NCI-H2227 treated with DMSO at 0.1 percent for 48 hours (cell line): ENCODE measurements at places on chromosomes 11 and 22.

DNA sequence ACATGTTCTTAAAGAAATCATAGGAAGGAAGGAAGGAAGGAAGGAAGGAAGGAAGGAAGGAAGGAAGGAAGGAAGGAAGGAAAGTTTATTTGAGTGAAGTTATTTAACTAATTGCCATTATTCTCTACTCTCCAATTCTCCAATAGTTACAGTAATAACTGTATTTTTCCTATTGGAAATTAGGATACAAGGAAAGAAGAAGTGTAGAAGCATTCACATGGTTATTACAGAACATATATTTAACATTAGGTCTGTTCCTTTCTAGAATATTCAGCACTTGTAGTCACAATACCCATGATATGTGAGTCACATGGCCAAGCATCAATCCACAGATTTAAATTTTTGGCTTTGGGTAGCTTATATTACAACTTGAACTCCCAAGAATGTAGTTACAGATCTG is 230.6 kb downstream of the SOX6 start:
- no peak for DNase-seq

GRCh38 chr22:19807914-19808872 is 46.5 kb downstream of the GNB1L start:
- DNase-seq, result no peak

DNA sequence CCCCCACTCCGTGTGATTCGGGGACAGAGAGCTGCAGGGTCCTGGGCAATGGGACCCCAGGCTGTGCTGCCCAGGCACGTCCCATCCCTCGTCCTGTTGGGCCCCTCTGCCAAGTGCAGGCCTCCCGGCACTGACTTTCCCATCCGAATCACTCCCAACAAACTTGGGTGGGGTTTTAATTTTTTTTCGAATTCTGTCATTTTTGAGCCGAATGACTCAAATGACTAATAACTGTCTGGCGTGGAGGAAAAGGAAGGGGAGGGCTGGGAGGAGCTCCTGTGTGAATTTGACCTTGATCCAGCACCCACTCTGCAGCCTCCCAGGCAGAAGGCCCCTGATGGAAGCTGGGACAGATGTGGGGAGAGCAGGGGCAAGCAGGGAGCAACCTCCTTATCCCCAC is 1173.2 kb downstream of the BRD1 start:
- DNase-seq, result no peak

DNA sequence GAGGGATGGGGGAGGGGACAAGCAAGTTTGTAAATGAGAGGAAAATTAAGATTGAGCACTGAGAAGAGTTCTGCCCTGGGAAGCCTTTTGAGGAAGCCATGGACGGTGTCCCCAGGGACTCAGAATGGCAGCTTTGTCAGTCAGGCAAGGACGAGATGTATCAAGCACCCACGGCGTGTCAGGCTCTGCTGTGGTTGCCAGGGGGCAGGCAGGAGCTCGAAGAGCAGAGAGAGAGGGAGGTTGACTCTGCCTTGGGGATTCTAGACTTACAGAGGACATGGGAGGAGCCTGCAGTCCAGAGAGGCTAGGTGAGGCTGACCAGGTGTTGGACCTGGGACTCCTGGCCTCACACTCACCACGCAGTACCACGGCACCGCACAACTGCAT is 29.1 kb upstream of the SYT7 start:
- no peak for DNase-seq

DNA sequence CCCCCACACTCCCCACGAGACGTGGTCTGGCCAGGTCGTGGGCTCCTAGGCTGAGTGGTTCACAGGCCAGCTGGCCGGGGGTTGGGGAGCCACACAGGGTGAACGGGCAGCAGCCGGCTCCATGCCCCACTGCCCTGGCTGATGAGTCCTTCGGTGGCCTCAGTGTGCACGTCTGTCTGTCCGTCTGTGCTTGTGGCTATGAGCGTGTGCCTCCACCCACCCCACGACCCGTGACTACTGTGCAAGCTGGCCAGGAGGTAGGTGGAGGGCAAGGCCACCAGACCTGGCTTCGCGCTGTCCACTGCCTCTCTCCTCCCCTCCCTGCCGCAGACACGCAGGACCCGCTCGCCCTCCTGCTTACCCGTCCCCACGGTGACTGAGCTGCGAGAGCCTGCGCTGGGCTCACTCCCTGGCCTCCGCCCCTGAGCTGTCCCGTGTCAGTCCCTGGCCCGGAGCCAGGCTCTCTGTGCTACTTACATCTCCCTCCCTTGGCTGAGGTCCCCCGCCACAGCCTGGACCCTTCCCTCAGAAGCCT is 14.1 kb downstream of the CSDC2 start:
- DNase-seq, result no peak

DNA sequence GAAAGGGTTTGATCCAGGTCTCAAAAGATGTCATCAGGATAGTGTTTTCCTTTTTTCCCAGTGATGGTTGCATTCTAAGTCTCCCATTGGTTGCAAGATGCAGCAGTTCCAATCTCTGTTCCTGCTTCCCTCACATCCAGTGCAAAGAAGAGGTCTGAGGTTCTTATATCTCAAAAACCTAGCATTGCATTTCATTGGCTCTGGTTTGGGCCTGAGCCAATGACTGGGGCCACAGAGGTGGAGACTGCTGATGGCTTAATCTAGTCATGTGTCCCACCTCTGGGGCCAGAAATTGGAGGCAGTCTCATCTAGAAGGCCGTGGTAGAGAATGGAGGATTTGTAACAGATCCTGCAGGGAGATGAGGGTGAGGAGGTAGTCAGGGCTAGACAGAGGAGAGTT is 13.2 kb upstream of the MICAL2 start:
- DNase-seq, result no peak

GRCh38 chr22:38820020-38820419 is 23.8 kb downstream of the NPTXR start:
- peak; percentile 63 for DNase-seq

- DNase-seq, result no peak
Measured at GRCh38 chr22:20211997-20212753, 55.9 kb downstream of the RTN4R start.

DNA sequence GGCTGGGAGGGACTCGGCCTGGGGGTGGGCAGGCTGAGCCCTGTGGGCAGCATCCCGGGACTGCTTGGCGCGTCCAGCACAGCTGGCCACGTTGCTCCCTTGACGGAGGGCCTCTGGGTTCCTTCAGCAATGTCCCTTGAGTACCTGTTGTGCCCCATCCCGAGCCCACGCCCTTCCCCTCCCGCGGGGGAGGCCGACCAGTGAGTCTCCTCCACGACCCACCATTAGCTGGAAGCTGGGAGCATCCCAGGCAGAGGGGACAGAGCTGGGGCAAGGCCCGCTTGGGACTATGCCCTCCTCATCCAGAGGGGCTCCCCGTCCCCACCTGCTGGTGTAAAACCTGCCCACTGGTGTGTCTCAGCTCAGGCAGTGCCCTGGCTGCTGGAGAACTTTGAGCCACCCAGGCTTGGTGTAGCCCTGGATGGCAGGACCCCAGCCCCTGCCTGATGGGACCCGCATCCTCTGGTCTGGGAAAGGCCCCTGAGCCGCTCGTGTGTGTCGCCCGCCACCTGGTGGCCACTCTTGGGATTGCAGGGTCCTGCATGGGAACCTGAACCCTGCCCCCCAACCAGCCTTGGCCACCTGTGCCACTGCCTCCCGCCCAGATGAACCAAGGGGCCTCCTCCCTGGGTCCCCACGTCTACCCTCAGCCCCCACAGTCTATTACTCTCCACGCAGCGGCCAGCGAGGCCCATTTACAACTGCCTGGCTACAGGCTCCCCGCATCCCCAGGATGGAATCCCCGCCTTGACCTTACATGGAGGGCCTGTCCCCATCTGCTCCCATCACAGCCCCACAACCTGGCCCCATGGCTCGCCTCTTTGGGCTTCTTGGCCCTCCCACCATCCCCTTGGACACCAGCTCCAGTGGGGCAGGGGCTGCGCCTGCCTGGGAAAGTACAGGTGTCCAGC is 16.6 kb upstream of the ARHGAP8 start:
- DNase-seq, result no peak

GRCh38 chr22:31199187-31199586 is 12.9 kb upstream of the LIMK2 start:
- DNase-seq, result no peak

GRCh38 chr11:96229354-96229977 is 113.5 kb downstream of the MAML2 start:
- no peak for DNase-seq

DNA sequence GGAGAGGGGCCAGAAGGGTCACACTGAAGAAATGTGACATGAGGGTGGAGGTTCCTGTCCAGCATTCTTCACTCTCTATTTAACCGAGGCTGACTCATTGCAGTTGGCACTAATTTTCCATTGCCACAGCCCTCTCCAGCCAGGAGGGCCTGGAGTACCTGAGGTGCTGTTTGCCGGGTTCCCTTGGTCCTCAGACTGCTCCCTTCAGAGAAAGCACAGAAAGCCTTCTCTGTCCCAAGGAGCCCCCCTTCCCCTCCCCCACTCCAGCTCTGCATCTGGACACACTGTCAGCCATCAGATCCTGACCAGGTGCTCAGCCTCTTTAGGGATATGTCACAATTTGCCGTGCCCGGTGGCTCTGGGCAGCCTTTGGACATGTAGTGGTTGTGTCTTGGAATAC is 3.2 kb upstream of the C11orf91 start:
- no peak for DNase-seq

DNA sequence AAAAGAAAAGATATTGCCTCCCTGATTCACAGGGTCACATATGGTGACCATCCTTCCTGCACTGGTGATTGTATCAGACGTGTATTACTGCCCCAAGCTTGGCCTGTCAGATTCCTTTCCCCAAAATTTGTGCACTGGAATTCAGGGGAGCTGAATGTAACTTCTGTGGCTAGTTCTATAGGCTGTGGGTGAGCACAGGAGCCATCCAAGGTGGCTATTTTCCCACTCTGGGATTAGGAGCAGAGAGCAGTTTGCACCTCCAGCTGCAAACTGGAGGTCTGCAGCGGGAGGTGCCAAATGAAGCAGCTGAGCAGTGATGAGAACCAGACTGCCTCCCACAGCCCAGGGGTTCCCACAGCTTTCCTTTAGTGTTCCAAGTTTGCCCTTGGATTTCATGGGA is 124.2 kb upstream of the PITPNB start:
- DNase-seq, result no peak

GRCh38 chr11:102458548-102458947 is 6.0 kb upstream of the TMEM123 start:
- DNase-seq, result no peak

- DNase-seq, result no peak
Measured at GRCh38 chr11:62013537-62014476, 46.4 kb upstream of the FTH1 start.

- DNase-seq, result no peak
Measured at GRCh38 chr11:11025087-11025486, 167.2 kb upstream of the ZBED5 start.

- no peak for DNase-seq
Measured at GRCh38 chr11:77072851-77073327, 6.1 kb downstream of the CAPN5 start.

DNA sequence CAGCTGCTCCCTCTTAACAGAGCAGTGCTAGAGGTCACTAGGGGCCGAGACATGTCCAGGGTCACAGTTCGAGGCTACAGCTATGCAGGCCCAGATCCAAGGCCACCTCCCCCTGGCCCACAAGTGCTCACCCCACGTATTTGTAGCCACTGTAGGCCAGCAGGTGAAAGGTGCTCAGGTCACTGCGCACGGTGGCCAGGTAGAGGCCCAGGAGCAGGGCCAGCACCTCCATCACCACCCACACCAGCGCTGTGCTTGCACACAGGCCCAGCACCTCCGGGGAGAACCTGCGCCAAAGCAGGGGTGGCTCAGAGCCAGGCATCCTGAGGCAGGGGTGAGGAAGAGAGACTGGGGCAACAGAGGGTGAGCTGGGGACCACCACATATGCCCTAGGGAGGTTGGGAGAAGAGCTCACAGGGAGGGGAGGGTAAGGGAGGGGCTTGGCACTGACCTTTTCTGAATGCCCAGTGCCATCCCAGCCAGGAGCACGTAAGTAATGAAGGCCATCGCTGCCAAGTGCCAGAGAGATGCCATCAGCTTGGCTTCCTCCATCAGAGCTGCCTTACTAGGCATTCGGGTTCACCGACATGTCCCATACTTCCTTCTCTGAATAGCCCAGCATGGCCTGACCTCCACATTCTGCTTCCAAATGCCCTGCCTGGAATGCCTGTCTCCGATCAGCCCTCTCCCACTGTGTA is 3.5 kb downstream of the YIF1A start:
- no peak for DNase-seq

DNA sequence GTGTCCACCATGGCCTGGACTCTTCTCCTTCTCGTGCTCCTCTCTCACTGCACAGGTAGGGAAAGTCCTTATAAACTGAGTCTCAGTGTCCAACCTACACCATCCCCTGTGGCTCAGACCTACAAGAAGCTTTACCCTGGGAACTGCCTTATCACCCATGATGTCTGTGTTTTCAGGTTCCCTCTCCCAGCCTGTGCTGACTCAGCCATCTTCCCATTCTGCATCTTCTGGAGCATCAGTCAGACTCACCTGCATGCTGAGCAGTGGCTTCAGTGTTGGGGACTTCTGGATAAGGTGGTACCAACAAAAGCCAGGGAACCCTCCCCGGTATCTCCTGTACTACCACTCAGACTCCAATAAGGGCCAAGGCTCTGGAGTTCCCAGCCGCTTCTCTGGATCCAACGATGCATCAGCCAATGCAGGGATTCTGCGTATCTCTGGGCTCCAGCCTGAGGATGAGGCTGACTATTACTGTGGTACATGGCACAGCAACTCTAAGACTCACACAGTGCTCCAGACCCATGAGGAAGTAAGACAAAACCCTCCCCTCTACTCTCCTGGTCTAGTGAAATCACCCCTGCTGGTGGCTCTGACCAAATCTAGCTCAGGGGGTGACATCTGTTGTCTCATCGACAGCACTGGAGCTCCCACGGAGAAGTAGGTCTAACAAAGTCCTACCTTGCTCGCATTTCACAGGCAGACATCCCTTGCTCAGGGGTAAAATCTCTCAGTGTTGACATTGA is 74.3 kb downstream of the VPREB1 start:
- DNase-seq, result no peak

- peak; percentile 84 for DNase-seq
Measured at GRCh38 chr11:75554258-75555022, 7.6 kb upstream of the SERPINH1 start.

- no peak for DNase-seq
Measured at GRCh38 chr11:55707029-55707428, 45.0 kb downstream of the OR4C6 start.

DNA sequence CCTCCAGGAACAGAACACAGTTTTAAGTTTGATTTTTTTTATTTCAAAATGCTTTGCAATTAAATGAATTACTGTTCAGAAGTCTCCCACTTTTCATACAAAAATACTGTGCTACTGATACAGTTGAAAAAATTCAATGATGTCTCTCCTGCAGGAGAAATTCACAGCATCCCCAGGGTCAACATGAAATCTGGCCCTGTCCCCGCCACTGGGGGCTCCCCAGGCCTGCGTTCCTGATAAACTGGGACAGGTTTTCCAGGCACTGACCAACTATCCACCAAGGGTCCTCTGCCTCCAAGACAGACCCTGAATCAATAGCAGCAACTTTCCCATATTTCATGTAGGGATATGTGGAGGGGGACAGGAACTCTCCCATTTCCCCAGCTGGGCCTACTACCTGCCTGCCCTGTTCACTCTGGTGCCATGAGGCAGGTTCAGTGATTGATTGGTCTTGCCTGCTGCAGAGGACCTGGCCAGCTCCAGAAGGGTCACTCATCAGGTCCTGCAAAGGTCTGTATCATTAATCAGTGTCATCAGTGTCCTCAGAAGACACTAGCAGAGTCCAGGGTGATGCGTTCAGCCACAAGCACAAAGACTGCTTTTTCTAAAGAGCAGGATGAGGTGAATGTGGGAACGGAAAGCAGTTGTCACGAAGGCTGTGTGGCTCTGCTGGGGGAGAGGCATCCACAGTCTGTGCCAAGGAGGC is 43.4 kb downstream of the PISD start:
- no peak for DNase-seq
